Naive thymus-derived CD8-positive, alpha-beta T cell (primary cell): ENCODE measurements at places on chromosomes 2 and 18. TPM values are rescaled to one million over a fixed set of nuclear protein-coding genes. Genes with fewer than 3 reads are reported as not detected.

PLEK gene
- 148 TPM for polyA plus RNA-seq

KLHL29 gene
- 0.10 TPM for polyA plus RNA-seq

ITPRID2 gene
- polyA plus RNA-seq, result 4.6 TPM

ZC3H15 gene
- polyA plus RNA-seq, result 57.3 TPM

MAP3K19 gene
- polyA plus RNA-seq, result not detected

UGT1A9 gene
- polyA plus RNA-seq, result not detected

ARHGAP15 gene
- polyA plus RNA-seq, result 217 TPM

IL1F10 gene
- polyA plus RNA-seq, result not detected

KCNS3 gene
- polyA plus RNA-seq, result not detected

GBX2 gene
- not detected for polyA plus RNA-seq

GRCh38 chr2:120586507-120587278 is 149.0 kb upstream of the GLI2 start:
- no peak for DNase-seq

DNA sequence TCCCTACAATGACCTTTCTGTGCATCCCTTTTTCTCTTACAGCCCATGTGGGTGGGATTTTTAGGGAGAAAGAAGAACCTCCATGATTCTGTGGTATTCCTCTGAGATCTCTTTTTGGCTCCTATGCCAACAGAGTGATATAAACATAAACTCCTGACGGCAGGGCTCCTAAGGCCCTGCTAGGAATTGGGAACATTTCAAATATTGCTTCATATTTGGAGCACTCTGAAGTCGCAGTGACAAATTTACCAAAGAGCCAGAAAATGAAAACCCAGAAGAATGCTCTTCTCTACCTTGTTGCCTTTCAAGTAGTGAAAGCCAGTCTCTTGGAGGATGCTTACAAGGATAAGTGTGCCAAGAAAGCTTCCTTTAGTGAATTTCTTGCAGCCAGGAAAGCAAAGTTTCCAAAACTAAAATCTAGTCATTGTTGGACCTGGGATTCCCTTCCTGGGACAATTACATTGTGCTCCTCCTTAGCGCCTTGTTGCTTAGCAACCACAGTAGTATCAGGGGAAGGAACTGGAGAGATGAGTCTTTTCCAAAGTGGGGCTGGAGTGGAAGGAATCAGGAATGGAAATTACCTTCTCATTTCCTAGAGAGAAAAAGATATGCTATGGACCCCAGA is 7.3 kb upstream of the SETBP1 start:
- DNase-seq, result no peak

DNA sequence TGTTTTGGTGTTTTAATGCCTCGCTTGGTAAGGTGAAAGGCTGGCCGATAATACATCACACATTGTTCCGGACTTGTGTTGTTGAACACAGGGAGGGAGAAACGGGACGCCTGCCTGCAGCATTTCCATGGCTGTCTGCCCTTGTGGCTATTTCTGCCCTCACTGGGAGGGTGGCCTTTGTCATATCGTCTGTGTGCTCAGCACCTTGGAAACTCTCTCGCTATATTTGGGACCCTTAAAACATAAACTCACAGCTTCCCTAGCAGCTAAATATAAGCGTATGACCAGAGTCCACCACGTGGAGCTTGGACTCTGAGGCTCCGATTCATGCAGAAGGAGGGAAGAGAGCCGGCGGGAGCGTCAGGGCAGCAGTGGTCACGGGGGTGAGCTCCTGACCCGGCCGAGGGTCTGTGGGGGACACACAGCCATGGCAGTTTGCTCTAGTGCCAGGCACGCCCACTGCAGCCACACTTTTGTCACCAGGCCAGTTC is 111.7 kb downstream of the SH3BP4 start:
- no peak for DNase-seq

- DNase-seq, result no peak
Observed at GRCh38 chr2:8918412-8918811, 81.0 kb upstream of the KIDINS220 start.

- no peak for DNase-seq
Observed at GRCh38 chr2:45510701-45511420, 100.2 kb downstream of the SRBD1 start.

DNA sequence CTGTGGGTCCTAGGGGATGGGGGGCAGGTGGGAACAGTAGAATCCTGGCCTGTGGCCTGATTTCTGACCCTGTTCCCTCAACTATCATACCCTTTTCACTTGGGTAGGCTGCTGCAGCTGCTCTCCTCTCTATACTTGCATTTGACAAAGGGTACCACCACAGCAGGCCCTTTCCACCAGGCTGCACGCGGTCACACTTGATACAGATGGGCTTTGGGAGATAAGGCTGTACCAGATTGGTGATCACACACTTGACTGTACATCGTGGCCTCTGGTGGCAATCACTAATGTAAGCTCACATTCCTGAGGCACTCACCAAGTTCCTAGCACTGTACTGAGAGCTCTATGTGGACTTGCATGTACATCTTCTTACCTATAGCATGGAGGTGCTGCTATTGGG is 1.6 kb upstream of the RALB start:
- DNase-seq, result no peak

- DNase-seq, result no peak
Observed at GRCh38 chr2:138182250-138182936, 218.1 kb downstream of the HNMT start.

DNA sequence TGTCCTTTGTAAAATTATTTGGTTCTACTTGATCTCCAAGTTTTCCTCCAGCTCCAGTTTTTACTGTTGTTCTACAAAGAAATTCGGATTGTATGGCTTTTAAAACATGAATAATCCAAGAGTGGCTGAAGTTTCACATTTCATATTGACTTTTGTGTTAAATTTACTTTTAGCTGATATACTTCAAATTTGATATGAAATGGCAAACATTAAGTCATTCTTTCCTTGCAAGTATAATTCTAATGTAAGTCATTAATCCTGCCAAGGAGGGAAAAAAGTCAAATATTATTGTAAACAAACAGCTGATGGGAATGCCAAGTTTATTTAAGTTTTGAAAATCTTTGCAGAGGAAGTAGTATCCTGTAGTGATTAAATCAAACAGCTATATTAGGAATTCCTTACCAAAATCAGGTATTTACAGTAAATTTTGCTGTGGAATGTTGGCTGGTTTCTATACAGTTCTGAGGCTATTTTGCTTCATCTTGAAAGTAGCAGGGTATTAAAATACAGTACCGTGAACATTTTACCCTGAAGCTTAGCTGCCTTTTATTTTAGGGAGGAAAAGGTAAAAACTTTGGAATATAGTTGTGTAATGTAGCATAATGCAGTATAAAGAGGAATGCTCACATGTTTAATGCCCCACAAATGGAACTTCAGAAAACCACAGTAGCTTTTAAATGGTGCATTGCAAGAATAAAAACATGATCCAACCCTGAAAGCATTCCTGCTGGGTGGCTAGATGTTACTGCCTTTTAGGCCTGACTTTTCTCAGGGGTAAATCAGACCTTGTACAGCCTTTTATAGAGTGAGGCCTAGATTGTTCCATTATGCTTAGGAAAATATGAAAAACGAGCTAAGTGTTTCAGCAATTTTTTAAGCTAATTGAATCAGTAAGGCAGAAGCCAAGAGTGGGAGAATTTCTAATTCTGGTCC is 62.7 kb upstream of the NT5C1B start:
- DNase-seq, result no peak

- DNase-seq, result no peak
Observed at GRCh38 chr2:62221141-62221540, 25.2 kb downstream of the B3GNT2 start.

- DNase-seq, result no peak
Observed at GRCh38 chr18:59005262-59005661, 134.4 kb upstream of the SEC11C start.

DNA sequence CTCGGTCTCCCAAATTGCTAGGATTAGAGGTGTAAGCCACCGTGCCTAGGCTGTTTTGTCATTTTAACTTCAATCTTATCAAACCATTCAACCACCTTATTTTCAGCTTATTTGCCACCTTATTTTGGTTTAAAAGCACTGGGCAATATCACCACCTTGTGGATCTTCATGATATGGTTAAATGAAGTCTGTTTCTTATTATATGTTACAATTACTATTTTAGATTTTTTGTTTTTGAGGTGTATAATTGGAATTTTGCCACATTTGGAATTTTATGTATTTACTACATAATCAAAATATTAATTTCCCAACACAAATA is 43.8 kb upstream of the SCN9A start:
- no peak for DNase-seq

GRCh38 chr18:32379891-32380290 is 90.8 kb downstream of the GAREM1 start:
- no peak for DNase-seq

DNA sequence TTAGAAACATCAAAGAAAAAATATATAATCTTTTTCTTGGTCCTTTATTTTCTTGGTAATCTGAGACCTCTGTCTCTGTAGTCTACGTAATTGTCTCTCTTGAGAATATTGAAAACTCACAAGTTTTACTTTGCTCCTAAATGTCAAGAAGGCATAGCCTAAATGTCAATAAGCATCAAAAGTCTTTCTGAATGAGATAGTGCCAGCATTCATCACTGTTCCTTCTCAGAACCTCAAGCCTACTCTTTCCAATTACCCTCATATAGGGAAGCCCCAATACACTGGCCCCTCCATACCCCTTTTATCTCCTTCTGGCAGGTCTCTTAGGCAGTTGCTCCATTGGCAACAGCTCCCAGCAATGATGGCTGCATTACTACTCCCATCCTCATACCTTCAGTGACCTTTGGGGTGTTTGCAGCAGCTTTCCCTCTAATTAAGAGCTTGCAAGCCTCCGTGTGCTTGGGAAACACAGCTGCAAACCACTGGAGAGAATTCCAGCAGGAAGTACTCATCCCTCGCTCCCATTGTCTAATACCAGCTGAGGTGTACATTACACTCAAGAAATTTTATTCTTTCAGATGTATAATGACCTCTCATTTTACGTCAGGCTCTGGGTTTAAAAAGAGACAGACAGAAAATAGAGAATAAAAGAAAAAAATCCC is 95.8 kb downstream of the KYNU start:
- no peak for DNase-seq

GRCh38 chr2:21585881-21586280 is 462.1 kb downstream of the TDRD15 start:
- no peak for DNase-seq

DNA sequence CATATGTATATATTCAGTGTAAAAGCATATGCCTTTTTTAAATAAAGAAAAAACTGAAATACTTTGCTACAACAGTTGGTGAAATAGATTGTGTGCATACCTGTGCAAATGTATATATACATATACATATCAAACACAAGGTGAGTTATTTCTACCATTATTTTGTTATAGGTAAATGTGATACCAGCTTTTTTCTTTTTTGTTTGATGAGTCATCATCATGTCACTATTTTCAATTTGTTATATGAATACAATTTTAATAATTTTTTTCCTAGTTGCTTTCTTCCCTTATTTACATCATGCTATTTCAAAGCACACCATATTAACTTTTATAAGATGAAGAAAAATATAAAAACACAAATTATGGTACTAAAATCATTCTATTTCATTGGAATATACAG is 87.0 kb upstream of the STK17B start:
- no peak for DNase-seq

DNA sequence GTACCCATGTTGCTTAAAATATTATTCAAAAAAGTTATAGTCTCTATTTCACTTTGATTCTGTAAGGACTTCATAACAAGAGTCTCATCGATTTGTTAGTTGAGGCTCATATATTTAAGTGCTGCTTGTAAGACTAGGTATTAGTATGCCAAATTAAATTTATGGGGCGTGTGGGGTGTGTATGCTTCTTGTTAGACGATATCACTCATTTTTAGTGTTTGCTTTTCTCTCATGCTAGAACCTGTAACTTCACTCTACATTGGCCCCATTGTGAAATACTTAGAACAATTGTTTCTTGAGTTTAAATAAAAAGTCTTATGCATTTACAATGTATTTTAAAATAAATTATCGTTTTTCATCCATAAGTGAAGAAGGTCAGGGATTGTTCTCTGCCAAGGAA is 63.6 kb downstream of the CTNNA2 start:
- no peak for DNase-seq

GRCh38 chr2:176328149-176328548 is 58.9 kb downstream of the MTX2 start:
- no peak for DNase-seq

GRCh38 chr2:85170938-85171475 is 37.8 kb downstream of the TCF7L1 start:
- no peak for DNase-seq

GRCh38 chr2:12120281-12121150 is 374.1 kb downstream of the LPIN1 start:
- DNase-seq, result no peak

DNA sequence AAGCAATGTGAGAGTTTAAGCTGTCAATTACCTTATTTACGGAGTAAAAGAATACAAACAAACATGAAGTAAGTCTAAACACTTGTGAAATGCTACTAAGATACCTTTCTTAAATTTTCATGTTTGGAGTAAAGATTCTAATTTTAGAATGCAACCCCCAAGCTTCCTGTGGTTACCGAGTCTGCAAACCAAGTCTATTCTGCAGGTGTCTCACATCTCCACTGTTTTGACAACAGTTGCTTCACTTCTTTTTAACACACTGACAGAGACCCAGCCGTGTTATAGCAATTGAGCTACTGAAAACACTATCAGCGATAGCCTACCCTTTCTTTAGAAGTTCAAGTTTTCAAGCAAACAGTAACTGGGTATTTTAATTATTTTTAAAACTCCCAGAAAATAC is 608.3 kb downstream of the ERBB4 start:
- no peak for DNase-seq
